ENCODE measurements at places on chromosomes 6 and 20.

- H3K4me3 ChIP-seq: no peak overlapping the region
- no peak overlapping the region for H3K27ac ChIP-seq
- no peaks in the 10 kb centered on the region for H3K36me3 ChIP-seq
- peaks cover 17% of the 10 kb centered on the region for H3K4me1 ChIP-seq
- no peaks in the 10 kb centered on the region for H3K27me3 ChIP-seq
Observed at GRCh38 chr6:20172842-20173456, 39.3 kb downstream of the MBOAT1 start.

GRCh38 chr20:32969356-32970114, 34.7 kb downstream of the SUN5 start:
- H3K4me3 ChIP-seq: peak overlapping the region; percentile 71
- H3K36me3 ChIP-seq: no peaks in the 10 kb centered on the region
- no peak overlapping the region for H3K27ac ChIP-seq

- H3K4me1 ChIP-seq: peaks cover 4% of the 10 kb centered on the region
- no peaks in the 10 kb centered on the region for H3K27me3 ChIP-seq
- H3K4me3 ChIP-seq: no peak overlapping the region
- no peak for DNase-seq
- H3K27ac ChIP-seq: no peak overlapping the region
- no peaks in the 10 kb centered on the region for H3K36me3 ChIP-seq
Observed at GRCh38 chr6:170266061-170266825, 24.6 kb downstream of the DLL1 start.

DNA sequence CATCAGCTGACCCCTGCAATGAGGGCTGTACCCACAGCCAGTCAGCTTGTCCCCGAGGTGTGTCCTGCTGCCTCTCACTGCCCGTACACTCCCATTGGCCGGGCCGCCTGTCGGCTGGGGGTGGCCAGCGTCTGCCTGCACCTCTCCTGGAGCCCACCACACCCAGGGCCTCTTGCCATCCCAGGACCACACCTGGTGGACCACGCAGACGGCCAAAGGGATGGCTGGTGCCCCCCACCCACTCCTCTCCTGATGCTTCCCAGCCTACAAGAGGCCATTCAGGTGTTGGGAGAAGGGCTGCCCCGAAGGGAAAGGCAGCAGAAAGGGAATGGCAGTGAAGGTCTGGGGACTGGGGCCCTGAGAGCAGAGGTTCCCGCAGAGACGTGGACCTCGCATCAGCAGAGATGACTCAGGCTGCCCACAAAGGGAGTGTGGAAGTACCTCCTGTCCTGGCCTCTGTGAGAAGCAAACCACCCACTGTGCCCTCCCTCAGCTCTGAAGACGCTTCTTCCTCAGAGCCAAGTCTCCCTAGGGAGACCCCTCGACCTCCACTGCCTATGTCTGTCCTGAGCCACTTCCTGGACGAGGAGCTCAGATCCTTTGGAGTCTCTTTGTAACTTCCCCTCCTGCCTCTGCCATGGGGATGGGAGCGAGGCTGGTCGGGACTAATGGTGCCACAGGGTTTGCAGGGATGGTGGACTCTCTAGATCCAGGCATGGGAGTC, 60.9 kb downstream of the PYGB start:
- DNase-seq: peak; percentile 4
- no peak overlapping the region for H3K27ac ChIP-seq
- peaks cover 17% of the 10 kb centered on the region for H3K4me1 ChIP-seq
- no peaks in the 10 kb centered on the region for H3K27me3 ChIP-seq

DNA sequence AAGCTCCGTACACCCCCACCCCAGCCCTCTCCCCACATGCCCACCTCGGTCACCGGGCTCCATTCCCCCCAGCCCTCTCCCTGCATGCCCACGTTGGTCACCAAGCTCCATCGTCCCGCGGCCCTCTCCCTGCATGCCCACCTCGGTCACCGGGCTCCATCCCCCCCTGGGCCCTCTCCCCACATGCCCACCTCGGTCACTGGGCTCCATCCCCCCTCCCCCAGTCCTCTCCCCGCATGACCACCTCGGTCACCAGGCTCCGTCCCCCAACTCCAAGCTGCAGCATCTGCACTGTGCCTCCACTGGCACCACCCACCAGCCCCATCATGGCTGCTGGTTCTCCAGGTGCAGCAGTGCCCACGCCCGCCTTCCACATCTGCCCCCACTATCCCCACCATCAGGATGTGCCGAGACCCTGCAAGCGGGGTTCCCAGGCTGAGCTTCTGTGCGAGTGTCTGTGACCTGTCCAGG, 16.8 kb downstream of the TAF4 start:
- peaks cover 74% of the 10 kb centered on the region for H3K4me1 ChIP-seq
- no peaks in the 10 kb centered on the region for H3K27me3 ChIP-seq
- no peaks in the 10 kb centered on the region for H3K36me3 ChIP-seq
- no peak overlapping the region for H3K4me3 ChIP-seq

GRCh38 chr20:48194583-48194982, 409.3 kb upstream of the SULF2 start:
- H3K36me3 ChIP-seq: no peaks in the 10 kb centered on the region
- H3K27me3 ChIP-seq: peaks cover 5% of the 10 kb centered on the region
- DNase-seq: no peak
- no peak overlapping the region for H3K27ac ChIP-seq

DNA sequence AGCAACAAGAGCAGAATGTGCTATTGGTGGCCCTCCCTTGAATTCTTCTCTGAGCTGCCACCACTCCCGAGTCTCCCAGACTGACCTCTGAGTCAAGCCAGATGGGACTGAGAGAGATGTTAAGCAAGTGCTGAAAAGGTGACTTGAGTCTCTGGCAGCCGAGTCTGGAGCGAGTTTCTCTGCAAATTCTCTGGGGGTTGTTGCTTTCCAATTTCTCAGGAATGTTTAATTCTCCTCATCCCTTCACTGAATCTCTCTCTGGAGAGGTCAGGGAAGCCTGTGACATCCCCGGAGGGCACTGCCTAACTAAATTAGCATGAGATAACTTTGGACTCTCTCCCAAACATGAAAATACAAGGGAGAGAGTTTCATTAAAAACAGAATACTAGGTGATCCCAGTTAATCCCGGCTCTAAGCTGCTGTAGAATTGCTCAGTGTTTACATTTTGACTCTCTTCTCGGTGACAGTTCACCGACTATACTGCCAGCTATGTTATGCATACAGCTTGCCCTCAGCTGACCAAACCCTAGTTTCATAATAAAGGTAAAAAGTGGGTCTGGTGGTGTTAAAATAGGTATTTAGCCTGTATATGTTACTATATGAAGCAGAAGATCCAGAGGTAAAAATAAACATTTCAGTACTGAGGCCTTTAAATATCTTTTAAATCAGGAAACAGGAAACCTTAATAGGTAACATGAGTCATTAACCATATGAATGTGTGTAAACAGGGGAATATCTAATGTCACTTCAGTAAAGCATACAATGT, 157.9 kb downstream of the FOXC1 start:
- no peaks in the 10 kb centered on the region for H3K27me3 ChIP-seq
- peak overlapping the region; percentile 25 for H3K27ac ChIP-seq
- no peak overlapping the region for H3K4me3 ChIP-seq
- H3K36me3 ChIP-seq: peaks cover 13% of the 10 kb centered on the region
- H3K4me1 ChIP-seq: peaks cover 40% of the 10 kb centered on the region
- no peak for DNase-seq

DNA sequence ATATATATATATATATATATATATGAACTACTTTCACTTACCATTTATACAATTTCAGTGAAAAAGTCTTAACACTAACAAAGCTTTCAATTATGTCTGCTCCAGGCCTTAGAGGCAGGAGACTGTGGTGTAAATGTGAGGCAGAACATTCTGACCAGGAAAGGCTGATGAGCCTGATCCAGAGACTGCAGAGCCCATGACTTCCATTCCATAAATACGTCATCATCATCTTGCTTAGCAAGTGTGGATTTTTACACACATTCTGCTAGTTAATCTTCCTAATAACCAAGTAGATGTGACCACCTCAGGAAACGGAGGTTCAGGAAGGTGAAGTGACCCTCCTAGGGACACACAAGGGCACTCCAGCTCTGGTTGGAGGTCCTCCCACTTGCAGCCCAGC, 14.9 kb downstream of the TRERF1 start:
- peaks cover 19% of the 10 kb centered on the region for H3K36me3 ChIP-seq
- H3K27me3 ChIP-seq: no peaks in the 10 kb centered on the region
- no peak for DNase-seq
- H3K4me1 ChIP-seq: peaks cover 51% of the 10 kb centered on the region

DNA sequence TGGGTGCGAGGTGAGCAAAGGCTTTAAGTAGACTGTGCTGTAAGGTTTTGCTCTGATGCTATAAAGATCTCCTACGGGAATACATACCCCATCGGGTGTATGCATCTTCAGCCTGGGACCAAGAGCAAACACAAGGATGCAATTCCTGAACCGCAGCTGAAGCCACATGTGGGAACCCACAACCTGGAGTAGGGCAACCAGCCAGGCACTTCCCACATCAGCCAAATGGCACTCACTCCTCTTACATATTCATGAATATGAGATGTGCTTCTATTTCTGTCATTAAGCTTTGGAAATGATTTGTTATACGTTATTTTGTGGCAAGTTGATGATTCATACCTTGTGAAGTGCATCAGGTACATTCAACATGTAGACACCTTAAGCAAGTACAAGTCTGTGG, 619.2 kb downstream of the C6orf118 start:
- H3K27me3 ChIP-seq: no peaks in the 10 kb centered on the region
- H3K4me1 ChIP-seq: no peaks in the 10 kb centered on the region
- H3K4me3 ChIP-seq: no peak overlapping the region
- DNase-seq: no peak
- no peaks in the 10 kb centered on the region for H3K36me3 ChIP-seq

DNA sequence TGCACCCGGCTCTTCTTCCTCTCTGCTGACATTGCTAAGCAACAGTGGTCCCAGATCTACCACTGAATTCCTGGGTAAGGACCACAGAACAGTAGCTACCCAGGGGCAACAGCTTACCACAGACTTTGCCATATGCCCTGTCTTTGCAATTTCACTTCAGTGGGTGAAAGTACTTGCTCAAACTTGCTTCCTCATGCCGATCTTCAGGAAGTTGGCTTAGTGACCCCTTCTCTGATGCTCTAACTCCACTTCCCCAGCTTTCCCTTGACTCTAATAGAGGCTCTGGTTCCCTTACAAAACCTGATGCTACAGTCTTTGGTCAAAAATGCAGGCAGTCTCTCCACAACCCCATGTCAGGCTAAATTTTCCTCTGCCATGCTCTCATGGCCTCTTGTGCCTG, 3.3 kb upstream of the TAAR5 start:
- DNase-seq: no peak
- H3K36me3 ChIP-seq: no peaks in the 10 kb centered on the region
- no peak overlapping the region for H3K4me3 ChIP-seq
- H3K27me3 ChIP-seq: peaks cover 33% of the 10 kb centered on the region
- no peaks in the 10 kb centered on the region for H3K4me1 ChIP-seq

- no peaks in the 10 kb centered on the region for H3K36me3 ChIP-seq
- no peaks in the 10 kb centered on the region for H3K4me1 ChIP-seq
- no peak overlapping the region for H3K27ac ChIP-seq
Observed at GRCh38 chr6:84282550-84282949, 55.1 kb upstream of the CEP162 start.

GRCh38 chr20:22204801-22205200, 379.6 kb downstream of the FOXA2 start:
- no peak overlapping the region for H3K4me3 ChIP-seq
- H3K27me3 ChIP-seq: no peaks in the 10 kb centered on the region
- no peaks in the 10 kb centered on the region for H3K4me1 ChIP-seq
- H3K27ac ChIP-seq: no peak overlapping the region
- no peak for DNase-seq
- no peaks in the 10 kb centered on the region for H3K36me3 ChIP-seq

DNA sequence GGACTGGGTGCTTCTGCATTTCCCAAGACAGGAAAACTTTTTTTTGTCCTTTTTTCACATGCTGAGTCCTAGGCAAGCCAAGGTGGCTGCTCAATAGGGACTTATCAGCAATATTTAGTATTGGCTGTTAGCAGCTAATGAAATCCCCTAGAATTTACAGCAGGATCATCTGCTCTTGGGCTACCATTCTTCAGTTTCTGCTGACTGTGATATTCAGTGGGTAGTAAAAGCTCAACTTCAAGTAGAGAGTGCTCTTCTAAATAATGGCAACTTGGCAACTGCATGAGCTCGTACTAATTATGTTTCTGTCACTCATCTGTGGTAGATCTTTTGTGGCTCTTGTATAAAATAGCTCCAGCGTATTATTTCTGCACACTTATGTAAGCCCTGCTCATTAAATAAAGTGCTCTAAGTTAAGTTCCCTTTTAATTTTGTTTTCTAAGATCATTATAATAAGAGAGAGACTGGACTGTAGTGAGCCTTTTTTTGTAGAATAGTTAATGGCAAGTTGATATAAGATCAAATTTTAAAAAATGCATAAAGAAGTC, 110.3 kb downstream of the SLC35F1 start:
- DNase-seq: no peak
- no peak overlapping the region for H3K4me3 ChIP-seq
- H3K4me1 ChIP-seq: no peaks in the 10 kb centered on the region
- H3K27ac ChIP-seq: no peak overlapping the region
- H3K36me3 ChIP-seq: no peaks in the 10 kb centered on the region
- peaks cover 8% of the 10 kb centered on the region for H3K27me3 ChIP-seq

- no peaks in the 10 kb centered on the region for H3K27me3 ChIP-seq
- H3K4me3 ChIP-seq: no peak overlapping the region
- peaks cover 22% of the 10 kb centered on the region for H3K36me3 ChIP-seq
- H3K27ac ChIP-seq: no peak overlapping the region
Observed at GRCh38 chr6:130527173-130527572, 161.4 kb downstream of the TMEM200A start.

- H3K4me1 ChIP-seq: no peaks in the 10 kb centered on the region
- no peak for DNase-seq
- peaks cover 5% of the 10 kb centered on the region for H3K27me3 ChIP-seq
- no peaks in the 10 kb centered on the region for H3K36me3 ChIP-seq
Observed at GRCh38 chr6:69622230-69622629, 174.6 kb downstream of the LMBRD1 start.

DNA sequence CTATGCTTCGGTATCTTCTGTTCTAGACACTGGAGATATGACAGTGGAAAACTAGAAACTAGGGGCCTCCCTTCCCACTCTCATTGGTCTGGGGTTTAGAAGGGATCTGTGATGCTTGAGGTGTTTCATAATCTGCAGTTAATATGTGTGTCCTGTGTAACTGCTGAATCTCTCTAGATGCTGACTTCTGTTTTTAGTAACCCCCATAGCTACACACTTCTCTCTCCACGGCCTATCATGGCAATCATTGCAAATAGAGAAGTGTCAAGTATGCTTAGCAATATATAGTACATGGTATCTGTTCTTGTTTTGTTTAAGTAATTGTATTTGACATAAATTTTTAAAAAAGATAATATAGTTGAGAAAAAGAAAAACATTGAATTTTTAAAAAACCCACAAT, 394.6 kb upstream of the MMS22L start:
- no peaks in the 10 kb centered on the region for H3K27me3 ChIP-seq
- H3K36me3 ChIP-seq: no peaks in the 10 kb centered on the region
- H3K27ac ChIP-seq: no peak overlapping the region
- H3K4me1 ChIP-seq: no peaks in the 10 kb centered on the region

- H3K4me3 ChIP-seq: no peak overlapping the region
- no peak overlapping the region for H3K27ac ChIP-seq
- H3K4me1 ChIP-seq: no peaks in the 10 kb centered on the region
- no peak for DNase-seq
- H3K36me3 ChIP-seq: no peaks in the 10 kb centered on the region
- H3K27me3 ChIP-seq: peaks cover 12% of the 10 kb centered on the region
Observed at GRCh38 chr6:150567823-150568383, 31.8 kb upstream of the PLEKHG1 start.

Measured in naive thymus-derived CD8-positive, alpha-beta T cell (primary cell).